Fibroblast of lung (primary cell): ENCODE measurements at places on chromosomes 16 and 17. TPM values are rescaled to one million over a fixed set of nuclear protein-coding genes. Genes with fewer than 3 reads are reported as not detected.

GRCh38 chr17:80291691-80292487, 31.2 kb downstream of the RNF213 start:
- peak; percentile 7 for DNase-seq

DNA sequence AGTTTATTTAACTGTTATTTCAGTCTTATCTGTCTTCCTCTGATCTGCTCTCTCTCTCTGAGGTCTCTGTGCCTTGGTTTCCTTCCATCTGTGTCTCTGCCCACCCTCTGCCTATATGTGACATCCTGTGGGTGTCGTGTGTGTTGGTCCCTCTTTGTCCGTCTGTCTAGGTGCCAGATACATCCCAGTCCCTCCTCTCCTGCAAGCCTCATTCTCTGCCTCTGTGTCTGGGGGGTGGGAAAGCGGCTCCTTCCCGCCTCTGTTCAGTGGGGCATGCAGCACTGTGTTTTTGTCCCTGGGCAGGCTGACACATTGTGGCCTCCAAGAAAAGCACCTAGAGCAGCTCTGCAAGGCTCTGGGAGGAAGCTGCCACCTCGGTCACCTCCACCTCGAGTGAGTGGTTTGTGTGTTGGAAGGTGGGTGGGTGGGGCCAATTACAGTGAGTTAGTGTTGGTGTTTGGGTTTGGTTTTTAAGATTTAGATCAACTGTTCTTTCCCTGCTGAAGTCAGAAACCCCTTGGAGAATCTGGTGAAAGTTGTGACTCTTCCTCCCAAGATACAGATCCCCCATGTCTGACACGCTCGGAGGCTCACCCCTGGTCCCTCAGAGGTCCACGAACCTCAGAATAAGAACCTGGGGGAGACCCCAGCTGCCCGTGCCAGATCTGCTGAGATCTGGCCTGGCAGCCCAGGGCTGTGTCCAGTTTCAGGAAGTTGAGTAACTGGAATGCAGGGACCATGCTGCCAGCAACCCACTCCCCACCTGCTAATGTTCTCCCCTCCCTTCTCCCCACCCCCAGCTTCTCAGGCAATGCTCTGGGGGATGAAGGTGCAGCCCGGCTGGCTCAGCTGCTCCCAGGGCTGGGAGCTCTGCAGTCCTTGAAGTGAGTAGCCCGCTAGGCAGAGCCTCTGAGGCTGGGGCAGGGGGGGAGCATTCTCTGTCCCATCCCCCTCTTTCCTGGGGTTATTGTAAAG, 50.9 kb upstream of the CPNE2 start:
- DNase-seq, result peak; percentile 23

GRCh38 chr16:31874366-31875111, 932 bp downstream of the ZNF267 start:
- peak; percentile 59 for DNase-seq

GRCh38 chr16:12447556-12447955, 356.1 kb downstream of the CPPED1 start:
- DNase-seq, result no peak

Gene PIRT
- total RNA-seq, result not detected in 2 replicates

Gene C1QTNF8
- total RNA-seq, result not detected in 2 replicates

DNA sequence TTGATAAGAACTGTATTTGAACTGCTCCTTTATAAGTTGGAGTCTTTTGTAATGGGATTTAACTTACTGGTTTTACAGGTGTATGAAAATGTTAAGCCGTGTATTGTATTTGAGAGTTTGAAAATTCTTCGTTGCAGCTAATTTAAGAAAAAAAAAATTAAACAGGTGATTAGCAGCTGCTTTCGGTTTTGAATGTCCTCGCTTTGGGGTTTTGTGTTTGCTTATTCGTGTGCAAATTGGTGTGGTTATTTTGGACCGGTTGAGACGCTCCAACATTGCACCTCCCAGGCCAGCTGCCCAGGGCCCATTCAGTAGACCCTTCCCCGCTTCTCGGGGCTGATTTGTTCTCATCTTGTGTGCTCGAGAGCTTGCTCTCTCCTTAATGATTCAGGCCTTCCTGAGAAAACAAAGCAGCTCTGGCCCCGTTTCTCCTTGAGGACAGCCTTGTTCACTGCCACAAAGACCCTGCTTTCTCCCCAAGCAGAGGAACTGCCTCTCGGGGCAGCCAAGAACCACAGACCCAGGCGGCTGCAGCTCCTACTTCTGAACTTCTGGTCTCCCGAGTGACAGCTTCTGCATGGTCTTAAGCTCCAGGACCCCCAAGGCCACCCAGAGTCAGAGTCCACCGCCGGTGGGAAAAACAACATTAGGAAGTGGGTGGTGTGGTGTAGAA, 100.5 kb downstream of the MSI2 start:
- DNase-seq, result no peak

GRCh38 chr17:50890675-50891516, 24.7 kb upstream of the TOB1 start:
- no peak for DNase-seq

DNA sequence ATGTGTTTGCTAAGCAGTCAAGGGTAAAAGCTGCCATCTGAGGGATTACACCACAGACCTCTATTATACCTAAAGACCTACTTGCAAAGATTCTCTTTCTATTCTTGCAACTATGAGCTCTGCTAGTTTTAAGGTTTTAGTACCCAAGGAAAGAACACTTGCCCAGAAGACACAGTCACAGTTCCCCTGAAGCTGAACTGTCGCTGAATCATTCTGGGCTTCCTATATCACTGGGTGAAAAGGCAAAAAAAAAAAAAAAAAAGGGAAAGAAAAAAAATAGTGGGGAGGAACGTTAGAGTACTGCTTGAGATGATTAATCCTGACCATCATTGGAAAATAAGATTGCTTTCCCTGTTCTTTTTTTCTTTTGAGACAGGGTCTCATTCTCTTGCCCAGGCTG, 37.9 kb downstream of the LYRM1 start:
- DNase-seq, result peak; percentile 66

Gene ZNF174
- total RNA-seq, result 6.7 and 9.2 TPM in 2 replicates

- DNase-seq, result no peak
Observed at GRCh38 chr16:81694494-81695280, 84.4 kb upstream of the PLCG2 start.

GRCh38 chr17:70256751-70257150, 87.4 kb downstream of the KCNJ2 start:
- peak; percentile 63 for DNase-seq

Gene PLLP
- total RNA-seq, result not detected in 2 replicates

- no peak for DNase-seq
Observed at GRCh38 chr16:52958951-52959350, 93.7 kb downstream of the CHD9NB start.

Gene GPR179
- under 0.01 TPM in 2 replicates for total RNA-seq

DNA sequence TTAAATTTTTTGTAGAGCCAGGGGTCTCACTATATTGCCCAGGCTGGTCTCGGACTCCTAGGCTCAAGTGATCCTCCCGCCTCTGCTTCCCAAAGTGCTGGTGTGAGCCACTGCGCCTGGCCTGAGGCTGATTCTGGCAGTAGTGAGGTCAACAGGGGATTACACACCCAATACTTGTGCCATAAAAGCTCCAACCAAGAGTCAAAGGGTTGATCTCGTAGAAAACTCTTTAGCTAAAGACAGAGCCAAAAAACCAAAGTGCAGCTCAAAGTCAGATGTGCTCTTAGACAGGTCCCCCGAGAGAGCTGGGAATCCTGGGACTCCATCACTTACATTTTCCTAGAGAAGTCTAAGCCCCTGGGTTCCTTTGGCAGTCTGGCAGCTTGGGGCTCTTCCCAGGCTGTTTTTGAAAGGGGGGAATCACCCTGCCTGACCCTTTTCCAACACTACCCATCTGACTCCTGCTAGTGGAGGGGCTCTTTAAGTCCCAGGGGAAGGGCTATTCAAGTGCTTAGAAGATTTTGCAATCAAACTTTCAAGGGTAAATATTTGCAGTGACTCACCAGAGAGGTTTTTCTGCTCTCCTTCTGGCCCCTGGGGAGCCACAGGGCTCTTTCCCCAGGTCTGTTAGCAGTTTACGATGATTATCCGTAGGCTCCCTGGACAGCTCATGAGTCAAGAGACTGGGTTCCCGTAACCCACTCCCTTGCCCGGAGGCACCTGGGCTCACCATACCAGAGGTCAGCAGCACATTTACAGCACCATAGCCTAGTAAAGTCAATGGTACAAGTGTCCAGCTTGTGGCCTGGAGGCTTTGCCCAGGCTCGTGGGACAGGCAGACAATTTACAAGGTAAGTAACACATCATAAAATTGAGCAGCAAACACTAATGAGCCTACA, 408.7 kb downstream of the SLC39A11 start:
- DNase-seq, result peak; percentile 96

DNA sequence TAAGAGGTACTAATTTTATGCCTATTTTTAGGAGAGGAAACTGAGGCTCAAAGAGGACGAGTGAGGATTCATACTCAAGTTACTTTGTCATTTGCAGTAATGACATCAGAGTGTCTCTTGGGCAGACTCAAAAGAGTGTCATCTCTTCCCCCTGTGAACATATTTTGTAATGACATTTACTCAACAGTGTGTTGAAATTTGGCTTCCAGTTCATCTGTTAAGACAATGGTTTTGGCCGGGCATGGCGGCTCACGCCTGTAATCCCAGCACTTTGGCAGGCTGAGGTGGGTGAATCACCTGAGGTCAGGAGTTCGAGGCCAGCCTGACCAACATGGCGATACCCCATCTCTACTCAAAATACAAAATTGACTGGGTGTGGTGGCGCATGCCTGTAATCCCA, 28.9 kb downstream of the WFDC1 start:
- no peak for DNase-seq

DNA sequence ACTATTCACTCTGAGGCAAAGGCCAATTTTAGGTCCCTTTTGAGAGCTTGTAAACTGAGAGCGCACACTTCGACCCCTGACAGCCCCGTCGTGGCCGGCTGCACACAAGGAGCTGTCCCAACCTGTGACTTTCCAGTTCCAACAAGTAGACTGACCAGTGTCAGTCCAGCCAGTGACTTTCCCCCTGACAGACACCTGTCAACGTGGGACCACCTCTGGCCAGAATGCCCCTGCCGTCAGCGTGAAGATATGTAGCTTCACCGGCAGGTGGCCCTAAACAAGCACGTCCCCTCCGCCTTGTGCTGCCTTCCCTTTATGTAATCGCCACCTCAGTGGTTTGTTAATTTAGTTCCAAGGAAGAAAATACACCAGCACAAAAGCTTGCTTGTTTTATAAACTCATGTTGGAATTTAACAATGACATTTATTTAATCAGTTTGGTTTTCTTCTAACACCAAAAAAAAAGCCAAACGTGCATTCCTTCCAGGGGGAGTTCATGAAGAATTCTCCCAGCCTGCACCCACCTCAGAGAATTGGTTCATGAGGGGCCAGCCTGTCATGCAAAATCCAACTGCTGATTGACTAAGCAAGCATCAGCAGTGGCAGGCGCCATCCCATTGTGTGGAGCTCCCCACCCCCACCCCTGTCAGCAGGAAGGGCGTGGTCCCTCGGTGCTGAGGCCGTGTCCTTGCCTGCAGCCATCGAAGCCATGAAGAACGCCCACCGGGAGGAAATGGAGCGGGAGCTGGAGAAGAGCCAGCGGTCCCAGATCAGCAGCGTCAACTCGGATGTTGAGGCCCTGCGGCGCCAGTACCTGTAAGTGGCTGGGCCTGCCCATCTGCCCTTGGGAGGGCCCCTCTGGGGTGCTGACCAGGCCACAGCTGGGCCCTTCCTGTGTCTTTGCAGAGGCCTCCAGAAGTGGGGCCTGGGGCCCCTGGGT, 33.9 kb downstream of the PLD6 start:
- DNase-seq, result no peak

DNA sequence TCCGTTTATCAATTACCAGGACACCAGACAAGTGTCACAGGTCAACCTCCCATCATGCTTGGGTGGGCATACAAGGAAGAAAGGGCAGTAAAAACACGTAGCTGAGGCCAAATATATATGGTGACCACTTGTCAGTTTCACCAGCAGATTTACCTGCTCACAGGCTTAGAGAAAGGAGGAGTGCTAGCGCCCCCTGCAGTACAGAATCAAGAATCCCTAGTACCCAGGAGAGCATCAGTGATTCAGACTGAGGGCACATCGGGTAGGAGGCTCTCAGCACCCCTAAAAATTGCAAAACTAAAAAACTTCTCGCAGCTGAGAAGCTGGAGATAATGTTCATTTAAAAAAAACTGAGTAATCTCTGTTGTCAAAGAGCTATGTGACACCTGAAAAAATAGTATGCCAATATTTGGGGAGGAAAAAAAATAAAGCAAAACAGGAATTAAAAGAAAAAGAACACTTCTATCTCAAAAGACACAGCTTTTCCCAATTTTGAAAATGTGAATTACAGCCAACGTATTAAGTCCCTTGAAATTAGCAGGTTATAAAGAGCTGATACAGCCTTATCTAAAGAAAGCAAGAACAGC, 21.2 kb upstream of the MON1B start:
- peak; percentile 47 for DNase-seq

DNA sequence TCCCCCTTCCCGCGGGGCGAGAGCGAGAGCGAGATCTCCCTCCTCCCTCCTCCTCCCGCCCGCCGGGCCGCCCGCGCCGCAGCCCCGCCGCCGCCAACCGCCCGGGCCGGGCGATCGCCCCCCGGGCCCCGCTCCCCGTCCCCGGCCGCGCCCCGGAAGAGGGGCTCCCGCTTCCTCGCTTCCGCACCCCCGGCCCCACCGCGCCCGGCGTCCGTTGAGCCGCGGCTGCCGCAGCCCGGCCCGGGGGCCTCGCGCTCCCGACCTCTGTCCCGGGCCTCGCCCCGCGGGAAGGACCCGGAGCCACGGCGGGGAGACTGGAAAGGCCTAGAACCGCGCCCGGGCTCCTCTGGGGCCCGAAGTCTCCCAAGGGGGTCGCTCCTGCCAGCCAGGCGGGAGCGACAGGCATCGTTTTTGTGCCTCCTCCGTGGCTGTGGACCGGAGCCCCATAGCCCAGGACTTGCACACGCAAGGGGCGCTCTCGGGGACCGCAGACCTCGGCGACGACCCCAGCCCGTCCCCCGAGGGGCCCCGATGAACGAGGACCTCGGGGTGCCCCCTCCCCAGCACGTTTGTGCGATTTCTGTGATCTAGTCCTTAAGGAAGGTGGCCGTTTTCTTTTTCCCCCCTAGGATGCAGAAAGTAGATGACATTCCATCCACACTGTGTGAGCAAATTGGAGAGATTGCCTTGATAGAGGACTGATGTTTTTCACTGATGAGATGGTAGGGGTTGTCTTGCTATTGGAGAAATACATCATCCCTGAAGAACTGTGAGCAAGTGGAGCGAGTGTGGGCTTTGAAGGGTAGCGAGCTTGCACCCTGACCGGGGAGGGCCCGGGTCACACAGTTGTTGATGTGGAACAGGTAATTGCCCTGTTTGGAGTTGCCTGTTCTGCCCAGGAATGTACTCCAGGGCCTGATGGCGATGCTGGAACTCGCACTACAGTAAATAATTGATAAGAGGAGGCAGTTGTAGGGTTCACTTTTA, 611 bp downstream of the BANP start:
- peak; percentile 9 for DNase-seq

DNA sequence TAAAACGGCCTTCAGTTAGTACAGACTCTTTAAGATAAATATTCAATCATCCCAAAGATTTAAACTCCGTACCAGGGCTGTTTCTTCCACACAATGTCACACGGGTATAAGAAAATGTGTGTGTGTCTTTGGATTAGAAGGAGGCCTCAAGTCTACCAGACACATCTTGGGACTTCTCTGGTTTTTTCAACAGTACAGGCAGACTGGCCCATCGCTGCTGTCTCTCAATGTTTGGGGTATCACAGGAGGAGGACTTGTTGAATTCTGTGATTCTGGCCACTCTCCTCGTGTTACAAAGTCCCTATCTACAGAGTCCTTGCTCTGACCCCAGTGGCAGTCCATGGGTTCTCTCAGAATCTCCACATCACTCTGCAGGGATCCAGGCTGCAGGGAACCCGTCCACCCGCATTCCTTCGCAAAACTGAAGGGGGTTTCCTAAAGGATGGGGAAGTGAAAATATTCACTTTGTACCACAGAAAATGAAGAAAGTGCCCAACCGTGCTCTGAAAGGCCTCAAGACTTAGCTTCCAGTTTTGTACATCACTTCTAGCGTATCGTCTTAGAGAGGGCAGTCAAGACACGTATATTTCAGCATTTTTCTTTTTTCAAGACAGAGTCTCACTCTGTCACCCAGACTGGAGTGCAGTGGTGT, 373.2 kb downstream of the NPIPA8 start:
- no peak for DNase-seq
